Naive thymus-derived CD8-positive, alpha-beta T cell (primary cell): ENCODE measurements at places on chromosomes 1 and 21.

- DNase-seq = no peak
Measured at GRCh38 chr1:30705698-30706097, 17.7 kb downstream of the MATN1 start.

DNA sequence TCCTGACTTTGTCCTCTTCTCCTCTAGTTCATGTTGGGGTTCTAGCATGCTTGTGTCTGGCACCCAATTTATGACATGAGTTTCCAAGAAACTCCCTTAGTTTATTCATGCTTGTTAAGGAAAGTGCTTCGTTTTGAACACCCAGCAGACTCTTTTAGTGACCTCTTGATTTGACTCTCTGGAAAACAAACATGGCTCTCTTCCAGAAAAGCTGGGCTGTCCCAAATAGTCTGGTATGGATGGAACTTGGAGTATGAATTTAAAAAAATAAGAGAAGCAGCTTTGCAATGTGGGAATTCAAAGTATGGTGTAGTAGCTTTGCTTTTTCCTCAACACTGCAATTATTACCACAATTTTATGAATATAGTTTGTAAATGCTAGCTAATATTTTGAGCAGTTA is 143.4 kb upstream of the C8B start:
- no peak for DNase-seq

GRCh38 chr1:223706077-223706973 is 6.0 kb upstream of the CAPN2 start:
- no peak for DNase-seq

DNA sequence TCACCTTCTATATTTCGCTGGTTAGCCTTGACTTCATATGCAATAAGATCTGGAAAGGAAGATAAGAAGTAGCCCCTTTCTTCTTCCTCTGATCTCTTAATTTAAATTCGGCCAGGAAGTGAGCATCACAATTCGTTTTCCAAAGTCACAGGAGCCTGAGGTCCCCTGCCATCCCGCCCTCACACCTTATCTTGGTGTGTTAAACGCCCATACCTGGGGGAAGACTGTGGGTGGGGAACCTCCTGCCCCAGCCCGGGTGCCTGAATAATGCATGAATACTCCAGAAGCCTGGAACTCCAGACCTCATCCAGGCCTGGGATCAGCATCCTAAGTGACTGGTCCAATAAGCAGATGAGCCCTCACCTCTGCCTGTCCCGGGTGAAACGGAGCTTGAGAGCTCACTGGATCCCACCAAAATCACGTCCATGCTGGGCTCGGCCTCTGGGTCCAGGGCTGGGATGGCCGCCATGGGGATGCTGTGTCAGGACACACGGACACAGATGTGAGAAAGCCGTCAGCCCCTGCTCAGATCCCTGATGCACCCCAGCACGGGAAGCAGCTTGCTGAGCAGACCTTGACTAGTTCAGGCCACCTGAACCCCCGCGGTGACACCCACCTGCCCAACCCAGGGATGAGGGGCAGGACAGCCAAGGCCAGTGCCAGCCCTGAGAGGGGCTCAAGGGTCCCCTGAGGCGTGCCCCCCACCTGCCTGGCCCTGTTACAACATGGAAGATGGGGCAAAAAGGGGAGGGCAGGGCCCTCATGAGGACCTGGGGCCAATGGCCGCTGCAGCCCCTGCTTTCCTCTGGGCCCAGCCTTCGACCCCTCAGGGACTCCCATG is 686 bp downstream of the DNMT3L start:
- DNase-seq = no peak

DNA sequence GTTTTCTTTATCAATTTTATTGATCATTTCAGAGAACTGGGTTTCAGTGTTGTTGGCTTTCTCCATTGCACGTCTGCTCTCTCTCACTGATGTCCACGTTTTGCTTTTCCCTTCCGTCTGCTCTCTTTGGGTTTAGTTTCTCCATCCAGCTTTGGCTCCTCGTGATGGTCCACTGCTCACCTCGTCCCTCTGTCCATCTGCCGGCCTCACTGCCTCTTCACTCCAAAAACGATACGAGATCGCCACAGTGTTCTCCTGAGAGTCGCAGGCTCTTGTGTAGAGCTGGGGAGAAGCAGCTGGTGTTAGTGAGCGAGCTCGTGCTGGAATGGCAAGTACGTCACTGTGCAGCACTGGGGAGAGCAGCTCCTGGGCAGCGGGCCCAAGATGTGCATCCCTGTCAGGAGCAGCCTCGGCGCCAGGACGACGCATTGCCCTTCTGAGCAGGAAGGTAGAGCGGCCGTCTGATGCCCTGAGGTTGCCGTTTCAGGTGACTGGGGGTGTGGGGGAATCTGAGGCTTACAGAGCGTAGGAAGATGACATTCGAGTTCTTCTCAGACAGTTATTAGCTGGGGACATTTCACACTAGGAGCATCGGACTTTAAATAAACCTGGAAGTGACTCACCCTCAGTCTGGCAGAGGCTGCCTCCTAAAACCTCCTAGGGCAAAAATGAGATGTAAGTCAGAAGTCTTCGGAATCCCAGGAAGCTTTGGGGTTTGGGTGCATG is 31.4 kb upstream of the PCBP3 start:
- no peak for DNase-seq
